ENCODE measurements at places on chromosomes 16 and 17.

- DNase-seq = no peak
Observed at GRCh38 chr16:20870122-20870820, 29.9 kb downstream of the DCUN1D3 start.

- DNase-seq = no peak
Observed at GRCh38 chr16:11738742-11739544, 3.7 kb downstream of the TXNDC11 start.

GRCh38 chr17:81223762-81224130 is 981 bp upstream of the CEP131 start:
- no peak for DNase-seq

GRCh38 chr16:82323171-82323570 is 153.1 kb upstream of the MPHOSPH6 start:
- DNase-seq = no peak

GRCh38 chr16:4937782-4938682 is 1.1 kb upstream of the PPL start:
- DNase-seq = no peak

- no peak for DNase-seq
Observed at GRCh38 chr17:76546556-76547182, 6.8 kb downstream of the PRCD start.

GRCh38 chr16:1438229-1439057 is 5.9 kb downstream of the CCDC154 start:
- DNase-seq = no peak

DNA sequence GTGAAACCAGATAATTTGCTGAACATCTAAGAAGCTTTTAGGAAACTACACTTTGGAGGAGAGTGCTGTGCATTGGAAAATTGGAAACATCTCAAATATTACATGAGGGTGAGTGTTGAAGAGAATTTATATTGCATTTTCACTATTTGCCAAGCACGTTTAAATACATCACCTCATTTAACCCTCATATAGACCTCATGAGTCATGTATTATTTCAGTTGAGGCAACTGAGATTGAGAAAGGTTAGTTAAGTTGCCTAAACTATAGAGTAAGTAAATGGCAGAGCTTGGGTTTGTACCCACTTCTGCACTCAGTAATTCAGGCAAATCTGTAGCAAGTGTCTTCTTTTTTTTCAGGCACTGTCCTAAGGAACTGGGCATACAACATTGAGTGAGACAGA is 3.7 kb upstream of the NLK start:
- DNase-seq = no peak

All from activated CD4-positive, CD25-positive, alpha-beta regulatory T cell (primary cell).